Dermis microvascular lymphatic vessel endothelial cell (primary cell): ENCODE measurements at places on chromosomes 6 and 20. TPM values are rescaled to one million over a fixed set of nuclear protein-coding genes. Genes with fewer than 3 reads are reported as not detected.

DNA sequence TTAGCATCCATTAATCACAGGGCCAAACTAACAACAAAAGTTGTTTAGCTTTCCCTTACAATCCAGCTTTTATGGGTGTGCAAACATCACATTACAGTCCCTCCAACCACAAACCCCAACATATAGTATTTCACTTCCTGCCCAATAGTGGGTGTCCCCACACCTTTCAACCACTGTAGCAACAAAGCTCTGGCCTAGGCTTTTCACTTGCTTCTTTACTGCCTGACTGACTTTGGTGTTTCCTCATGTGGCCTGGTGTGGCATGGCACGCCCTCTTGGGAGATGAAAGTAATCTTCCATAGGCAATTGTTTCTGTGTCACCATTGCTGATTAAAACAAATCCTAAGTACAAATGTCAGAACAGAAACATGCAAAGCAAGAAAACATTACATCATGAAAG, 46.3 kb downstream of the MCM8 start:
- no peak for DNase-seq

DNA sequence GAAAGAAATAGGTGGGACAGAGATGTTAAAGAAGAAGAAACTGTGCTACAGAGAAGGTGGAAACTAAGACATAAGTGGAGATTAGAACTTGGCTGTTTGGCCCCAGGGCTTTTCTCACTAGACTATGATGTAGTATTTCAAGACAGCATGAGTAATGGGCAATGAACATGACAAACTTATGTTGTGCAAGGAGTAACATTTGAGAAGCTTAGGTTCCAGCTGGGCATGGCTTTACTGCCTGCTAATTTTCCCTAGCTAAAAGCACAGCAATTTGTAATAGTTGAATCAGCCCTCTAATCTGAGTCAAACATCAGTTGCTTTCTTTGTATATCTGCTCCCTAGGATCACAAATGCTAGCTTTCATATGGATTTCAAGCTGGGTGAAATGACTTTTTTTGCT, 294.3 kb upstream of the BMP2 start:
- no peak for DNase-seq

DNA sequence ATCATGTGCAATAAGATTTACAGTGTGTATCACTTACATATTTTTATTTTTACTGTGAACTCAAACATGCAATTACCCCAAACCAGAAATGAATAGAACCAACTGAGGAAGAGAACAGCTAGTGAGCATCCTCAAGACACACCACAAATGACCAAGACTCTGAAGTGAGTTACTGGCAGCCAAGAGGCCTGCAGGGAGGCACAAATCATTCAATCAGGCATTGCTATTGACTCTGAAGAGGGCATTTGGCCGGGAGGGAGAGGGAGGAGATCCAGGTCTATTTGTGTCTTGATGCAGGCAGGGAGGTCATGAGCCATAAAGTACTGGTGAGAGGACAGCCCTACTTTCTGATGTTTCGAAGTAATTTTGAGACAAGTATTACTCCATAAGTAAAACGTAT, 257.7 kb downstream of the BCKDHB start:
- no peak for DNase-seq

DNA sequence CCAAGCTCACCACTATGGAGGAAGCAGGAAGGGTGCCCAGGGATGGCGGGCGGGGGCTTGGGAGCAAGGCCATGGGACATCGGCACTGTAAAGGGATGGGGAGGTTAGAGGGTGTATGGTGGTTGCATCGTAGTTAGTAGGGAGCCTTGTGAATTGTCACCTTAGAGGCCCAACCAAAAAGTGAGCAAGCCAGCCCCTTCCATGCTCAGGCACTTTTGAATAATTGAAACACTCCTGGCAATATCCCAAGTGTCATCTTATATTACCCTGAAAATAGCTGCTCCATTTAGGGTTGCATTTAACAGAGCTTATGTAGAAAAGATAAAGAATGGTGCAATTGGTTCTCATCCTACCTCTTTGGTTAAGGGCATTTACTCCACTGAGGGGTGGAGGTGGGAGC, 169.2 kb downstream of the SAMD5 start:
- DNase-seq: no peak

- DNase-seq: no peak
Measured at GRCh38 chr6:132227904-132228303, 173.4 kb downstream of the MOXD1 start.

DNA sequence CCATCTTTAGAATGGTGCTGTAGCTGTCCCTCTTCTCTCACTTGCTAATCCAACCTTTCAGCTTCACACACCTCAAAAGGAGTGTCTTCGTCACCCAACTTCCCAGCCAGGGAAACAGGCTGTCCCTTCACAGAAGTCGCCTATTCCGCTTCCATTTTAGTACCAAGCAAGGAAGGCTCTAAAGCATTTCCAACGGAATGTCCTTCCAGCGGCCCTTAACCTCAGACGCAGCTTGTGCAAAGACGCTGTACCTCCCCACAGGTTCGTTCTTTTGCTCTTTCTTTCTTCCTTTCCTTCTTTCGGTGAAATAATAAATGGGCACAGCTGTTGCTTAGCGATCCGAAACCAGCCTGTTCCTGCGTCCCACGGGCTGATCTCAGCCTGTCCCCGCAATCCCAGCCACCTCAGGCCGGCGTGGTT, 1.5 kb downstream of the PTPRT start:
- no peak for DNase-seq

DNA sequence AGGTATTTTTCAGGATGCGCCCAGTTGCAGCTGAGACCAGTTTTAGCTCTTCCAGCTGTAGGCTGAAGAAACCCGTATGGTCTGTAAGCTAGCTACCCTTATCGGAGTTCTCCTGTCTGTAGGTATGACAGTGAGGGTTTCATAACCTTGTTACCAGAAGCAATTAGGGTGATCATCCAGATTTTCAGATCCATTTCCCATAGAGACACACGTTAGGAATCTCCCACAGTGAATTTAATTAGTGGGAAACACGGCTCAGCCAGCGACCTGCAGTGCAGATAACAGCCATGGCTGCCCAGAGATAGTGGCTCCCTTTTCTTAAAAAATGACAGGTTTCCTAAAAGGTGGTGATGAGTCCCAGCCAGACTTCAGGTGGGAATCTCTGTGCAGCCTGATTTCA, 111.1 kb downstream of the BTBD3 start:
- no peak for DNase-seq

GRCh38 chr6:94955156-94955555, 622.2 kb upstream of the MANEA start:
- DNase-seq: no peak

GRCh38 chr6:12890171-12890790, 173.7 kb downstream of the PHACTR1 start:
- peak; percentile 3 for DNase-seq

GRCh38 chr6:81995548-81996289, 243.2 kb upstream of the TENT5A start:
- no peak for DNase-seq

- no peak for DNase-seq
Measured at GRCh38 chr20:23482138-23482537, 8.8 kb upstream of the CST8 start.

GRCh38 chr20:50629670-50630045, 61.7 kb downstream of the RIPOR3 start:
- DNase-seq: no peak

DNA sequence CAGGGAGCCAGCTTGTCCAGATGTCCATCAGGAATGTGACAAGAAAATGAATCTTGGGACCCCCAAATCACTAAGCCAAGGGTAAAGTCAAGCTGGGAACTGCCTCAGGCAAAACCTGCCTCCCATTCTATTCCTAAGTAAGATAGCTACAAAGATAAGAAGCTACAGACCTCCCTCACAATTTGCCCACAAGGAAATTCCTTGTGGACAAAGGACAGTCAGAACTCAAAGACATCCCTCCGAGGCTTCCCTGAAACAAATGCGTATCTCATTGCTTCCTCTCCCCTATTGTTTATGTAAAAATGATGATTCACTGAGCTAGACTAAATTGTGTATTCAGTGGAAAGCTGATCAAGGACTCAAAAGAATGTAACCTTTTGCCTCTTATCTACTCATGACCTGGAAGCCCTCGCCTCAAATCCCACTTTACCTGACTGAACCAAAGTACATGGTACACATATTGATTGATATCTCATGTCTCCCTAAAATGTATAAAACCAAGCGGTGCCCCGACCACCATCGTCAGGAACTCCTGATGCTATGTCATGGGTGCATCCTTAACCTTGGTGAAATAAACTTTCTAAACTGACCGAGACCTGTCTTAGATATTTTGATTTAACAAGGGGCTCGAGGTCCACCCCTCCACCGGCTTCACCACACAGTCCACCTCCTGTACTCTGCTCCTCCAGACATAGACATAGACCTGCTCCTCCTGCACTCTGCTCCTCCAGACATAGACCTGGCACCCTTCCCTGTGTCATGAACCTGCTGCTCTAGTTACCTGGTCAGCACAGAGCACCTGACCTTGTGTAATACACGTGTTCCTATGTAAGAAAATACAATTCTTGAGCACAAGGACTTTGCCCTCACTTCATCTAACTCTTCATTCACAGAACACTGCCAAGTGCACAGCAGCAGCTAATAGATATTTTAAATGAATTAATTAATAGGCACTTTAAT, 81.4 kb downstream of the WDR27 start:
- DNase-seq: peak; percentile 39

GRCh38 chr20:40449974-40450616, 238.9 kb downstream of the MAFB start:
- no peak for DNase-seq

GRCh38 chr20:21235484-21236445, 67.4 kb upstream of the XRN2 start:
- DNase-seq: peak; percentile 51

- DNase-seq: no peak
Measured at GRCh38 chr6:124780623-124781022, 181.6 kb upstream of the RNF217 start.

DNA sequence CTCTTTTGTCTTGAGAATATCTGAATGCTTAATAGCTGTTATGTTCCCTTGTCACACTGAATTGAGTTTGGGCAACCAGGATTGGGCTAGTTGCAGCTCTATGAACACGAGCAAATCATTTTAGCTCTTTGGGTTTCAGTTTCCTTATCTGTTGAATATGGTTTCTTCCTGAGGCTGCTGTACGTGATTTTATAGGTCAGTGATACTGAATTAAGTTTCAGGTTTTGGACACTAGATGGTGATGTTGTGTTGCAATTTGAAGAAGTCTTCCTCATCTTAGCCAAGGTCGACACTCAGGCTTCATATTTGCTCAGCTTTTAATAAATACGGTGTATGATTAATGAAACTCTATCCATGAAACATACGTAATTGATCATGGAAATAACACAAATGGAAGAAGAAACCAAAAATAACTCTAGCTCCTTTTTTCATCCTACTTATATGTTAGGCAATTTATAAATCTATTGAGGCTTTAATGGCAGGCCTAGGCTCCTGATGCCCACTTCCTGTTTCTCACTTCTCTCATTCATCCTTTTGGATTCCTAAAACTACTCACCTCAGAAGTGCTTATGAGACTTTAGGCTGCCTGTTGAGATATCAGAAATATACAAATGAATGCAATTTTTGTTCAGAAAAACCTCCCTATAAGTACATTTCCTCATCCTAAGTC, 354.1 kb upstream of the MAP3K7 start:
- peak; percentile 50 for DNase-seq

DNA sequence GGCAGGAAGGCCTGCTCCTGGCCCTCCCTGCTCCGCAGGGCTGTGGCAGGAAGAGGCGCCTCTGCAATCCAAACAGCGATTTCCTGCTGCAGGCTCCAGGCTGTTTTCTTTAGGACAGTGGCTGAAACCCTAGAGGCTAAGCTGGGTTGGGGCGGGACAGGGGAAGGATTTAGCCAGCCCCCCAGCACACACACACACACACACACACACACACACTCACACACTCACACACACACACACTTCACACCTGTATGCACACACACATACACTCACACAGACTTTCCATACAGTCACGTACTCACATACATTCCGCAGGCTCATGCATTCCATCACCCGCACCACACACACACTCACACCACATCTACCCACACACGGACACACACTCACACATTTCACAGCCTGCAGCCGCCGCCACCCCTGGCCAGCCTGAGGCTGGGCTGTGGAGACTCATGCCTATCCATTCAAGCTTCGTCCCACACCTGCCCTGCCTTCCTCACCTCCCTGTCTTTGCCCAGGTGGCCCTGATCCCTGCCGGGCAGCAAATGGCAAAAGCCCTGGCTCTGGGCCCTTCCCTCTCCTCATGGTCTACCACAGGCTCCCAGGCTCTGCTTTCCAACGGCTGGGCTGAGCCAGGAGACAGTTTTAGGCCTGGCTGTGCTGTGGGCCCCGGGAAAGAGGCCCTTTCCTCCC, 17.9 kb downstream of the MDFI start:
- DNase-seq: peak; percentile 71

- no peak for DNase-seq
Measured at GRCh38 chr20:4946986-4947385, 54.3 kb downstream of the SLC23A2 start.

GRCh38 chr6:81612136-81612535, 140.3 kb downstream of the TENT5A start:
- DNase-seq: no peak

DNA sequence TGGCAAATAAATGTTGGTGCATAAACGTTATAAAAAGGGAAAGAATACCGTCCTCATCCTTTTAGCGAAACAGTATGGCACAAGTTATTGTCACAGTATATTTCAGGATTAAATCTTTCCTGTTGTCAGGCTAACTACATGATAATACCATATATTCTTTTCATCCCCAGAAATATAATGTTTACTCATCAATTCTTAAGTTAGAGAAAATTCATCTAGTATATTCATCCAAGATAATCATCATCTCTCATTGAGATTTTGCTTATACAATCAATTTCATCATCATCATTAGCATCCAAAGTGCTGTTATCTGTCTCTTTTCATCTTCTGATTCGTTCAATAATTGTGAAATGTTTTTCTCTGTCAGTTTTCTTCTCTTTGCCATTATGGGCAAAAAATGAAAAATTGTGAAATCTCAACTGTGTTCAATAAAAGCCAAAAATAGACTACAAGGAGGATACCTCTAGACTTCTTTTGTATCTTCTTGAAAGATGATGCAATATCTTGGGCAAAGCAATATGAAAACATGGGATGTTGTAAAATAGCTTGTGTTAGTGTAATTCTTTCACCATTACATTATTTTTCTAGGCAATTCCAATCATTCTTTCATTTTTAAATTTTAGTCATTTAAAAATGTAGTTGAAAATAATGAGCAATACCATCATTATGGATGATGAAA, 2.6 kb downstream of the SPACA1 start:
- no peak for DNase-seq

GRCh38 chr20:4592316-4593148, 129.2 kb upstream of the PRND start:
- peak; percentile 33 for DNase-seq

Gene CD93
- 71.6 and 101 TPM in 2 replicates for total RNA-seq

Gene IL17F
- total RNA-seq: not detected in 2 replicates

Gene SOBP
- 0.26 and 2.5 TPM in 2 replicates for total RNA-seq

Gene AKAP12
- total RNA-seq: 314 and 444 TPM in 2 replicates

Gene MRPL14
- 52.6 and 57.9 TPM in 2 replicates for total RNA-seq

Gene TMX4
- 16.8 and 18.3 TPM in 2 replicates for total RNA-seq
